ENCODE measurements at places on chromosomes 11 and 22. TPM values are rescaled to one million over a fixed set of nuclear protein-coding genes. Genes with fewer than 3 reads are reported as not detected.

ST3GAL4 gene
- 26.6 TPM for total RNA-seq

DDTL gene
- 0.92 TPM for total RNA-seq

DRG1 gene
- 90.8 TPM for total RNA-seq

ZFP91 gene
- 47.2 TPM for total RNA-seq

ANKK1 gene
- total RNA-seq: 0.06 TPM

ACO2 gene
- 81.6 TPM for total RNA-seq

CRYAB gene
- total RNA-seq: 45.1 TPM

CARD16 gene
- 15.3 TPM for total RNA-seq

Measured in aortic smooth muscle cell (primary cell).